ENCODE measurements at places on chromosomes 4 and X. TPM values are rescaled to one million over a fixed set of nuclear protein-coding genes. Genes with fewer than 3 reads are reported as not detected.

SH2D1A gene
- 0.78 TPM for total RNA-seq

DNA sequence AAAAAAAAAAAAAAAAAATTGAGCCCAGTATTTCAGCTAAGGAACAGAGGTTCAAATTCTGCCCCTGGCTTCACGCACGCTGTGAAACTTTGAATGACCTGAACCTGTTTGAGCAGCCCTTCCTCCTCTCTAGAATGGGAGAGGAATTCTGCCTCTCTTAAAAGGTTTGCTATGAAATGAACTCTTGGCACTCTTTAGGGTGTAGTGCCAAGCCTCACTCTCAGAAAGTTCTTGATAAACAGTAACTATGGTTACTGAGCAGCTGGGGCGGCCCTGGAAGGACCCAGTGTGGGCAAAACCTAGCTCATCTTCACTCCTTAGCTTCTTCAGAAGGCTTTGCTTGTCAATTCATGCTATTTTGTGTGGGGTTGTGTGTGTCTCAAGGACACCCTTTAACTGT lies 73.7 kb downstream of the GEMIN8 start:
- DNase-seq, result no peak

ABRAXAS1 gene
- 12.0 TPM for total RNA-seq

DNA sequence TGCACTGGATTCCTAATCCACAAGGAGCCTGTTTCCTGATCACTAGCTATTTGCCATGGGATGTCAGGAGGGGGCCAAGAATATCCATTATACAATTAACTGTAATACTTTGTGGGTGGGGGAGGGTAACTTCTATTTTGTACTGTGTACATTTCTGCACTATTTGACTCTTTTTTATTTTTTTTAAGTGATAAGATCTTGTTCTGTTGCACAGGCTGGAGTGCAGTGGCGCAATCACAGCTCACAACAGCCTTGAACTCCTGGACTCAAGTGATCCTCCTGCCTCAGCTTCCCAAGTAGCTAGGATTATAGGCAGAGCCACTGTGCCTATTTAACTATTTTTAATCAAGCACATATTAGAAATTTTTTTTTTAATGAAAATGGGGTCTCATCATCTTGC lies 134.1 kb downstream of the ELOVL6 start:
- no peak for DNase-seq

STX18 gene
- total RNA-seq, result 23.6 TPM

DNA sequence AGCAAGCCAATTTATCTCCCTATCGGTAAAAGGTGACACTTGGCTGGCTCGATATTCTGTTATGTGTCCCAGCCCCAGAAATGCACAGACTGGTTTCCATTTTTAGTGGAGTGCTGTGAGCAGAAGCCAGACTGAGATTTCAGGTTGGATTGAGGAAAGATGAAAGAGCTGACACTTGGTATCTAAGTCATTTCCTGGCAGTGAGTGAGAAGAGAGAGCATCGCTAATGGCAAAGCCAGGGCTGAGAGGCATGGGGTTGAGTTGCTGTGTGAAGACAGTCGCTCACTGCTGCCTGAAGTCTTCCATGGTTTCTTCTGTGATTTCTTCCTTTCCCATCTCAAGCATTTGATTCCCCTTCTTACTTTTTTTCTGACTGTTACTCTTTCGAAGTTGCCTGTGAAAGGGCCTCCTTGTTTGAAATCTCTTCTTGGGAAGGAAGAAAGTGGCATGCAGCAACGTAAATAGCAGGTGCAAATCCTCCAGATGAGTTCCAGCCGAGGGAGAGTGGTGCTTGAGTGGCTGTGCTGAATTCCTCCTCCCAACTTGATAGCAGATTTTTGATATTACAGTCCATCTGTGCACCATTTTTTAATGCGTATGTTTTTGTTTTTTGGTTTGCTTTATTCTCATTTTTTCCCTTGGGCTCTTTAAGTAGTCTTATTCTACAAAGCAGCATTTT lies 109.2 kb upstream of the LIMCH1 start:
- DNase-seq, result no peak

PPP3CA gene
- 56.4 TPM for total RNA-seq

DNA sequence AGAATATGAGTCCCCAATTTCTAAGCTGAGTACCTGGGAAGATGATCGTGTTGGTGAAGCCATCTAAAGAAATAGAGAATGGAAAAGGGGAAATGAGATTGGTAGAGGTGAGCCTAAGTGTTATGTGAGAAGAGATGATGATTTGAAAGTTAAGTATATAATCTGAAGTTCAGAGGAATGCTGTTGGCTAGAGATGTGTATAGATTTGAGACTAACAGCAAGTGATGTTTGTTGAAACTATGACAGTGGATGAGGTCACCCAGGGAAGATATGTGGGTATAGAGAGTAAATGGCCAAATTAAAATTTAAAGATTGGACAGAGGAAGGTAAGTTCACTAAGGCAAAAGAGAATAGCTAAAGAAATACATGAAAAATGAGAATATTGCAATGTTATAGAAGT lies 324.2 kb downstream of the MAPK10 start:
- DNase-seq, result no peak

- no peak for DNase-seq
These were observed 6.9 kb downstream of the CCNB3 start for GRCh38 chrX:50211510-50211909.

GRCh38 chrX:48919947-48920717 lies 1.3 kb upstream of the PIM2 start:
- no peak for DNase-seq

HTT gene
- 82.7 TPM for total RNA-seq

NUP62CL gene
- 0.39 TPM for total RNA-seq

GRCh38 chr4:1939664-1940509 lies 68.7 kb downstream of the NSD2 start:
- DNase-seq, result no peak

- no peak for DNase-seq
These were observed 11.6 kb upstream of the GIMD1 start for GRCh38 chr4:106380179-106380578.

GRCh38 chr4:7908668-7909067 lies 31.0 kb downstream of the AFAP1 start:
- no peak for DNase-seq

GRCh38 chr4:23866450-23867075 lies 23.3 kb downstream of the PPARGC1A start:
- no peak for DNase-seq

GRCh38 chrX:42803320-42803719 lies 25.4 kb upstream of the PPP1R2C start:
- DNase-seq, result no peak

DNA sequence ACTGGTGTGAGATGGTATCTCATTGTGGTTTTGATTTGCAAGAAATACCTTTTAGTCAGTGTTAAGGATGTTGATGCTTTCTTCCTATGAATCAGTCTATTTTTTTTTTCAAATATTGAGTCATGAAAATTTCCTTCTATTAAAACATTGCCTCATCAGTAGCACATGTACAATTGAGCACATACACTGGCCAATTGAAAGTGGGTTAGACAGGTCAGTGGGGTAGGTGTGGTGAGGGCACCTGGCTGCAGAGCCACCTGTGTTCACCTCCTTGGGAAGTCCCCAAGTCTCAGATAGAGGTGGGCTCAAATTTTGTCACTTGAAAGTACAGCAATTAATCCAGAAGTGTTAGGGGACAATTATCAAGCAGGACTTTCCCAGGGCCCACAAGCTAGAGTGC lies 243.7 kb downstream of the SPRY1 start:
- no peak for DNase-seq

Measured in aorta (tissue), 5 donors.